ENCODE measurements at places on chromosomes 4 and X.

DNA sequence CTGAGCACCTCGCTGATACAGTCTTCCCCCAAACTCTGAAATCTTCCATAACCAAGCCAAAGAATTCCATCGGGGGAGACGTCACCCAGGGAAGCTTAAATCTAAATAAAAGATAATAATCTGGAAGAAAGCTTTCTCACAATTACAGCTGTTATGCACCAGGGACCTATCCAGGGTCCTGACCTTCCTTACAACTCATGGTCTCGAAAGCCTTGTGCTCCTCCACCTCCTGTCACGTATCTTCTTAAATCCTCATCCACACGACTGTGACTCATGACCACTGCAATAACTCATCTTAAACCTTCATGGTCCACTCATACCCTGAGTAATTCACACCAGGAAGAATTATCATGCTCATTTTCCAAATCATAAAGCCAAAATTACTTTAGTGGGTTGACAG, 166.8 kb upstream of the FRG1 start:
- DNase-seq = no peak

- DNase-seq = no peak
Measured at GRCh38 chrX:10198254-10198653, 41.5 kb downstream of the CLCN4 start.

DNA sequence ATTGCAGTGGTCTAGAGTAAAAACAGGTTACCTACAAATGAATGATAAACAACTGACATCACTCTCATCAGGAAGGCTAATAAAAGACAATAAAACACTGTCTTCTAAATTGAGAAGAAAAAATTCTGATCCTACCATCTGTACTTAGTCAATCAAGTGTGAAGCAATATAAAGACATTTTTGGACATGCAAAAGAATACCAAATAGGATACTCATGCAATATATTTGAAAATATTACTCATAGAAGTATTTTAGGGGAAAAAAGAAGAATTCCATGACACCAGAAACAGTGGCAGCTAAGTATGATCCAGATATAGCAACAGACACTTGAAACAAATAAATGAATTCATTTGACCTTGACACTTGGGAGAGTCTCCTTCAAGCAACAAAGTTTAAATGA, 63.8 kb upstream of the FAM120C start:
- DNase-seq = no peak

GRCh38 chr4:172631832-172632231, 536.8 kb upstream of the GALNT7 start:
- no peak for DNase-seq

DNA sequence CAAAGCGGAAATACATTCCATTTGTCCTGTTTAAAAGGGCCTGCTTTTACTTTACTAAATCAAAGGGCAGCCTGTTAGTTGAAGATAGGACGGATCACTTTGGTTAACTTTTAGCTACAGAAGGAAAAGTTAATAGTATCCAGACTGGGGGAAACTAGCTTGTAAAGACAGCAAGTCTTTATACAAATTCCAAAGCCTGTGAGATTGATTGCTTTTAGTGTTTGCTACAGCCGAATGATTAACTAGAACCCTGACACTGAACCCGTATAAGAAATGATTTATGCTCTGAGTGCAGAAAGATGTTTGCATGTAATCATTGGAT, 93.4 kb downstream of the FRAS1 start:
- DNase-seq = no peak

DNA sequence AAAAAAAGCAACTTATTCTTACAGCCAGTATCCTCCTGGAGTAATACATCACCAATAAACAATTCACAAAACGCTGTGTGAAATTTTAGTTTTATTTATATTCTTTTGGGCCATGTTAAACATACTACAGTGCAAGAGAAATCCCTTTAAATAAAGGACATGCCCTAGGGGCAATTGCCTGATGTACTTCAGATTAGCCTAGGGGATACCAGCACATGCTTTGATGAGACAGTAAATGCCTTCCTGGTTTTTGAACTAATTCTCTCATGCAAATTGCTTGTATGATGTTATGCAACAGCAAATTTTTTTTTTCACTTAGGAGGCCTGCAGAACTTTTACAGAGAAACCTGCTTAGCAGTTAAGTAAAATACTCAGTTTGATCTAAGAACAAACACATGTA, 711.9 kb upstream of the FRG1 start:
- no peak for DNase-seq

- no peak for DNase-seq
Measured at GRCh38 chr4:6991771-6992557, 51.2 kb upstream of the TADA2B start.

DNA sequence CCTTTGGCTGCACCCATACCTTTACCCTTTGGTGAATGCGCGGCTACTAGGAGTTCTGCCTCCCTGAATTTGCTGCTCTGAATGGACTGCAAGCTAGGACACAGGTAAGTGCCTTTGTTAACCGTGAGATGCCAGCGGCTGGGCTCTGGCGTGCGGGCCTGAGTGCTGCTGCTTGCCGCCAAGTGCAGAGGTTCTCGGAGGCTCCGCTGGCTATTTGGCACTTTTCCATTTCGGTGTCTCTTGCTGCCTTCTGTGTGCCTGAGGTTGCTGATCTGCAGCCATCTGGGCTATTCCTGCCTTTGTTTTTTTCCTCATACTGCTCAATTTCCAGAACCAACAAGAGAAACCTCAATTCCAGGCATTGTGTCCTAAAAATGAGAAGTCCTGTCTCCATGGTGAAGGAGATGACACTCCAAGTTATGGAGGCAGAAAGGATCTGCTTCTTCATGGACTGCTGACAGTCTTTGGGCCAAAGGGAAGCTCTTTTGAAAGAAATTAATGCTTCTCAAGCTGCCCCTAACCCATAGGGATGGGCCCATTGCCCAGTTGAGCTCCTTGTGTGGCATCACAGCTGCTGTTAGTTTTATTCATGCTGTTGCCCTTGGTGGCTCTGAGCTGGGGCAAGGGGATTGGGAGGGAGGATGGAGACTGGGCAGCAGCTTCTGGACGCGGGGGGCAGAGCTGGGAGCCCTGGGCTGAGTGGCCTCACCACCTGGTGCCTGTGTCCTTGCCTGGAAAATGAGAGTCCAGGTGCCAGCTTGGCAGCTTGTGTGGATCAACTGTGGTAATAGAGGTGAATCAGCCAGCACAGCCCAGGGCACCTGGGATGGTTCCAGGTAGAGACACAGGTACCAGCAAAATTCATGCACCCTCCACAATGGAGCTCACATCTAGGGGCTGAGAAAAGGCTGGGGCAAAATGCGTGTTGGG, 3.8 kb upstream of the TBC1D14 start:
- no peak for DNase-seq
